Endodermal cell (in vitro differentiated cells): ENCODE measurements at places on chromosomes 3 and 15. TPM values are rescaled to one million over a fixed set of nuclear protein-coding genes. Genes with fewer than 3 reads are reported as not detected.

- H3K4me1 ChIP-seq = peaks cover 5% of the 10 kb centered on the region
- H3K27me3 ChIP-seq = no peaks in the 10 kb centered on the region
- H3K27ac ChIP-seq = no peak overlapping the region
- no peak overlapping the region for H3K4me3 ChIP-seq
- no peak for DNase-seq
These were observed 12.9 kb downstream of the LRRC2 start for GRCh38 chr3:46553154-46553553.

- DNase-seq = peak; percentile 24
- H3K27me3 ChIP-seq = no peaks in the 10 kb centered on the region
- no peaks in the 10 kb centered on the region for H3K36me3 ChIP-seq
- no peak overlapping the region for H3K27ac ChIP-seq
These were observed 69.2 kb downstream of the DAPK2 start for GRCh38 chr15:63977119-63977518.

- H3K4me1 ChIP-seq = peaks cover 17% of the 10 kb centered on the region
- no peaks in the 10 kb centered on the region for H3K36me3 ChIP-seq
- H3K27me3 ChIP-seq = peaks cover 74% of the 10 kb centered on the region
- H3K27ac ChIP-seq = peak overlapping the region; percentile 91
- DNase-seq = peak; percentile 91
These were observed 142.4 kb downstream of the EPHB1 start for GRCh38 chr3:134937256-134938028.

DNA sequence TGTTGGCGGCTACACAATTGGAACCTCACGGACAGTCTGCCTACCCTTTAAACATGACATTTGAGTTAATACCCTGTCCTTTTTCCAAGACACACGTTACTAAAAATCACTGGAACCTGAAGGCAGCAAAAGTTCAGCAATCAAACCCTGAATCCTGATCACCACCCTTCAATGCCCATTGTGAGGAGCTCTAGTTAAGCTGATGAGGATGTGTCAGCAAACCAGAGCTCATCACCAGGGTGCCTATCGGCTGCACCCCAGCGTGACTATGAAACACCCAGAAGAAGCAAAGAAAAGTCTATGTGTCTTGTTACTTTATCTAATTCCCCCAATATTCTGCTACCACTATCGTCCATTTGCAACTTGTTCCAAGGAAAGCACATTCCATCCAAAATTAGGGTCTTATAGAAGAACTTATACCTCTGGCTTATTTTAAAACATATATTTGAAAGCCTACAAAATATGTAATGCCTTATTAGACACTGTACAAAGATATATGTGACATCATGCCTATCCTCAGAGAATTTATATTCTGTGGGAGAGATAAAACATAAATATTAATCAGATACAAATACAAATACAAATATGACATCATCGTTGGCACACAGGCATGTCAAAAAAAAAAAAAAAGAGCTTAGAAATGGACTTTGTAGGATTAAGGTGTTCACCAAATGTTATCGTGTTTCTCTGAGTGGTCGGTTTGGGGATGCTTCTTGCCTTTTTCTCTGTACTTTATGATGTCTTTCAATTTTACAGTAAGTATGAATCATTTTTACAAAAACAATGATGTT lies 219.7 kb upstream of the SETMAR start:
- H3K27me3 ChIP-seq = no peaks in the 10 kb centered on the region
- H3K27ac ChIP-seq = no peak overlapping the region
- H3K4me1 ChIP-seq = peaks cover 16% of the 10 kb centered on the region
- H3K4me3 ChIP-seq = no peak overlapping the region

DNA sequence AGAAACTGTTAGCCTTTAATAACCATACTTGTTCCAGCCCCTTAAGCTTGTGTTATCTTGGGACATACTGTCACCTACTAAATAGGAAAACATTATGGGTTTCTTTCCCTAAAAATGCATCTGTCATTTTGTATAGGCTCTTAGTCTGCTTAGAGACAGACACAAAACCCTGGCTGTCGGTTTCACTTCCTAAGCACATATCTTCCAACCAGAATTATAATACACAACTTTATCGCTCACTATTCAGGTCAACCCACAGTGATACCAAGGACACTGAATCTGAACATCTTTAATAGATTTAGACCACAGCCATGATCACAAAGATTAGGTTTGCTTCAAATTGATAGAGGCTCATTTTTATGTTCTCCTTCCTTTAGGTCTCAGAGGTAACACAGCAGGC lies 111.8 kb downstream of the CFAP20DC start:
- no peaks in the 10 kb centered on the region for H3K27me3 ChIP-seq
- no peak overlapping the region for H3K4me3 ChIP-seq
- H3K36me3 ChIP-seq = peaks cover 3% of the 10 kb centered on the region
- no peak overlapping the region for H3K27ac ChIP-seq
- H3K4me1 ChIP-seq = no peaks in the 10 kb centered on the region

DNA sequence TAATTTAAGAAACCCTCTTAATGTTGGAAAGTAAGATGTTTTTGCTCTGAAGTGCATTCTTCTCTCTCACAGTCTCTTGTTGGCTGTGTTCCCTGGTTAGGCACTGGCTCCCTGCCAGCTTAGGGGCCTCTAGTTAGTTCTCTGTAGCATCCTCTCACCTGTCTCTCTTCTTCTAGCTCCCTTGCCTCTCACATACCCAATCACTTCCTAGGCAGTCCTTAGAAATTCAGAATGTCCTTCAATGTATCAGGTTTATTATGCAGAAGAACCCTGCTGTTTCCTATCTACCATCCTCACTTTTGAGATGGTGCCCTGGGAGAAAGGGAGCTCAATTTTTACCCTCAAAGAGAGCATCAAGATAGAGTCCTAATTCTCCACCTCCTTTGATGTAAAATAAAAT lies 36.2 kb upstream of the CPNE4 start:
- DNase-seq = no peak
- no peak overlapping the region for H3K27ac ChIP-seq
- H3K4me1 ChIP-seq = peaks cover 6% of the 10 kb centered on the region
- H3K27me3 ChIP-seq = peaks cover 3% of the 10 kb centered on the region

GRCh38 chr3:5494905-5495519 lies 307.5 kb downstream of the EDEM1 start:
- H3K36me3 ChIP-seq = no peaks in the 10 kb centered on the region
- no peak overlapping the region for H3K4me3 ChIP-seq
- peaks cover 6% of the 10 kb centered on the region for H3K27me3 ChIP-seq

DNA sequence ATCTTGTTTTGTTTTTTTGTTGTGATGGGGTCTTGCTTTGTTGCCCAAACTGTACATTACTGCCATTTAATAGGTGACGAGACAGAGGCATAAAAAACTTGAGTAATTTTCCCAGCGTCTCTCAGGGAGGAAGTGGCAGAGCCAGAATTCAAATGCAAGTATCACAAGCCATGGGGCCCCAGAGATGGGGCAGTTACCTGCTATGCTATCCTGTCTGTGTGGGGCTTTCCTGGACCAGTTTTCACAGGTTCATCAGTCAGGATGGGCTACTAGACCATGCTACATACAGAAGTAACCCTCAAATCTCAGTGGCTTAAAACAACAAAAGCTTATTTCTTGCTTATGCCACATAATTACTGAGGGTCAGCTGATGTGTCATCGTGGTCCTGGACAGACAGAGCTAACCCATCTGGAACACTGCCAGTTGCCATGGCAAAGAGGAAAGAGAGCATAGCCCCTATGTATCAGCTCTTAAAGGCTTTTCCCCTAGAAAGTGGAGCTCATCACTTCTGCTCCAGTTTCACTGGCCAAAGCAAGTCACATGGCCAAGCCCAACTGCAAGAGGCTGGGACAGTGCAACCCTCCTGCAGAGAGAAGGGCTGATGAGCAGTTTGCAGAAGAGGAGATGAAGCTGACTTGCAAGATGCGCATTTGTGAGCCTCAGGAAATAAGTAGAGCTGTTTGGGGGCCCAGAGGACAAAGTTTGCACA lies 31.7 kb upstream of the SYNM start:
- no peaks in the 10 kb centered on the region for H3K27me3 ChIP-seq
- no peak overlapping the region for H3K27ac ChIP-seq
- H3K4me1 ChIP-seq = no peaks in the 10 kb centered on the region
- peak; percentile 72 for DNase-seq

GRCh38 chr3:190522621-190523222 lies 8.8 kb downstream of the IL1RAP start:
- no peak for DNase-seq
- H3K27me3 ChIP-seq = no peaks in the 10 kb centered on the region
- H3K27ac ChIP-seq = no peak overlapping the region
- no peak overlapping the region for H3K4me3 ChIP-seq
- H3K4me1 ChIP-seq = peaks cover 3% of the 10 kb centered on the region

NR2F2 gene
- 0.89 to 3.3 TPM (median 1.6 TPM) in 3 replicates for total RNA-seq

PLSCR5 gene
- not detected in 2 replicates for total RNA-seq

PLA2G4E gene
- not detected in 3 replicates for total RNA-seq

MGA gene
- 34.8 to 64.6 TPM (median 62.6 TPM) in 3 replicates for total RNA-seq

IL17RB gene
- total RNA-seq = 2.6 to 9.7 TPM (median 8.4 TPM) in 3 replicates

ACSBG1 gene
- 0.72 and 1.2 TPM in 2 replicates for total RNA-seq
